Activated CD4-positive, alpha-beta T cell treated with anti-CD3 and anti-CD28 coated beads, Interleukin-2, amount 10 ng/mL, durations not matched to agents 24 days and 14 days (primary cell): ENCODE measurements at places on chromosomes 4 and X. TPM values are rescaled to one million over a fixed set of nuclear protein-coding genes. Genes with fewer than 3 reads are reported as not detected.
A peak's percentile ranks its signal among the peaks of the same experiment; 100 is the strongest.

DNA sequence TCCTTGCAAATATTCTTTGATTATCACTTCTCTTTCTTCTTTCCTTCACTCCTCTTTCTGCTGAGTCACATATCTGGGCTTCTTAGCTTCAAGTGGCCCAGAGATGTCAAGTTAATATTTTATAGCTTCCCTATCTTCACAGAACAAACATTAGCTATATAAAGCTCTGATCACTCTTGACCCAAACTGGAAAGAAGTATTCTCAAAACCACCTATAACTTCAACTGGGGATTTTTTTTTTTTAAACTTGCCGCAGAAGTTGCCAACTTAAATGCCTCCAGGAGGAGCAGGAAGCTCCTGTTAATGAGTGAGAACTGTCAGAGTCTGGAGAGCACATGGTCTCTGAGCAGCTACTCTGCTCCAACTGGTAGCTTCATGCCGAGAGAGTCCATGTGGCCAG is 233.3 kb upstream of the EDNRA start:
- no peak overlapping the region for H3K27ac ChIP-seq
- H3K4me3 ChIP-seq: no peak overlapping the region
- H3K4me1 ChIP-seq: no peaks in the 10 kb centered on the region
- H3K27me3 ChIP-seq: no peaks in the 10 kb centered on the region
- no peak for DNase-seq
- H3K36me3 ChIP-seq: no peaks in the 10 kb centered on the region

DNA sequence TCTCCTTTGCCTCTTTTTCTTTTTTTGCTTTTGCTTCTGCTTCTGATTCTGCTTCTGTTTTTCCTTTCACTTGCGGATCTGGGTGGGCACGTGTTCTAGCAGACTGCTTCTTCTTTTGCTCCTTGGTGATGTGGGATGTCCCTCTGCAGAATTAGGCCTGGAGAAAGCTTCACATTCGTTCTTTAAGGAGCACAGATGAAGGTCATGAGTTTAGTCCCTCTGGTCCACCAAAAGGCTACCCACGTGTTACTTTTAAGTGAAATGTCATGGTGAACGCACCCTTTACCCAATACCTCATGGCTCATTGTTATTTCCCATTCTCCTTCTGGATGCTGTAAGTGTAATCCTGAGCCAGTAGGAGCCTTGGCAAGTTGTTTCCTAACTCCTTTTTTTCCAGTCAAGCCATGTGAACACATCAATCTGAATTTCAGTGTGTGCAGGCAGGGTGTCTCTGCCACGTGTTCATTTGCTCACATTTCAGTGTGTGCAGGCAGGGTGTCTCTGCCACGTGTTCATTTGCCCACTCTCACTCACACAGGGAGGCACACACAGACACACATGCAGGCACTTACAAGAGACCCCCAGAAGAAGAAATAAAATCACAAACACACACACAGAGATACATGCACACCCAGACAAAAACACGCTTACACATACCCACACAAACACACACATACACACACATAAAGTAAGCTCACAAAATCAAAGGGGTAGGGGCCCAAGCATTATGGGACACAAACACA is 36.9 kb downstream of the NBDY start:
- H3K4me3 ChIP-seq: peak overlapping the region; percentile 85
- peak overlapping the region; percentile 96 for H3K27ac ChIP-seq
- H3K4me1 ChIP-seq: peaks cover 46% of the 10 kb centered on the region
- H3K27me3 ChIP-seq: no peaks in the 10 kb centered on the region
- DNase-seq: peak; percentile 56

DNA sequence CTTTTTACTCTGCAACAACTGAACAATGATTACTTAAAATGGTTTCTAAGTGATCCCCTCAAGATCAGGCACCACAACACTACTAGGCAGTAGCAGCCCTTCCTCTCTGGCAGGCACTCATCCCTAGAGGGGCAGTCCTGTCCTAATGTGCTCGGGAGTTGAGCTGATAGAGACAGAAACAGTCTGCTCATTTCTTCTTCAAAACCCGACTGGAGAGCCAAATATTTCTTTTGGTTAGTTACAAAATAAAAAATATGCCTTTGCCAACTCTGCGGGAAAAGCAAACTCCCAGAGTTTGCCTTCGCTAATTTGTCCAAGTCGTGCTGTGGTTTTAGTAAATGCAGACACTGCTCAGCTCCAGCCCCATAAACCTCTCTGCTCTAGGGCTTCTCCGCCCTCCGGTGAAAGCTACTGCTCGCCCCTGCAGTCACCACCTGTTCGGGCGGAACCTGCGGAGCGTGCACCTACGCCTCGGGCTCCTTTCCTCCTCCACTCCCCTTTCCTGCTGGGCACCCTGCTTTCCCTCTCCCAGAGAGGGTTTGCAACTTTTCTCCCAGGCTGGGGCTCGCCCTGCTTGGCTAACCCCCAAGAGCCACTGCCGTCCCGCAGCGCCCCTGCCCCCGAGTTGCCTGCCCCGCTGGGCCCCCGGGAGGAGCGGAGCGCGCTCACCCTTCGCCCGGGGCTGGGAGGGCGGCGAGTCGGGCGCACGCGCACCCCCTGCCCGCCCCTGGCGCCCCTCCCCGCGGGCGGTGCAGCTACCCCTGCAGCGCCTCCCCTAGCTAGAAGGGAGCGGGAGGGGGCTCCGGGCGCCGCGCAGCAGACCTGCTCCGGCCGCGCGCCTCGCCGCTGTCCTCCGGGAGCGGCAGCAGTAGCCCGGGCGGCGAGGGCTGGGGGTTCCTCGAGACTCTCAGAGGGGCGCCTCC is at the start of gene NPNT:
TSS of gene NPNT (plus strand) at position 812 of the 923 bp plus-strand sequence. CDS start 182 bp downstream, outside the sequence.
- H3K4me1 ChIP-seq: peaks cover 6% of the 10 kb centered on the region
- H3K27ac ChIP-seq: no peak within 1 kb of the TSS
- H3K36me3 ChIP-seq: no peaks in the 10 kb centered on the region
- DNase-seq: no peak
- peak within 1 kb of the TSS; percentile 71 for H3K4me3 ChIP-seq
- H3K27me3 ChIP-seq: peaks cover 78% of the 10 kb centered on the region

GRCh38 chr4:151443752-151444151 is 34.8 kb downstream of the FHIP1A start:
- no peaks in the 10 kb centered on the region for H3K4me1 ChIP-seq
- H3K27ac ChIP-seq: no peak overlapping the region
- DNase-seq: no peak
- no peaks in the 10 kb centered on the region for H3K36me3 ChIP-seq

DNA sequence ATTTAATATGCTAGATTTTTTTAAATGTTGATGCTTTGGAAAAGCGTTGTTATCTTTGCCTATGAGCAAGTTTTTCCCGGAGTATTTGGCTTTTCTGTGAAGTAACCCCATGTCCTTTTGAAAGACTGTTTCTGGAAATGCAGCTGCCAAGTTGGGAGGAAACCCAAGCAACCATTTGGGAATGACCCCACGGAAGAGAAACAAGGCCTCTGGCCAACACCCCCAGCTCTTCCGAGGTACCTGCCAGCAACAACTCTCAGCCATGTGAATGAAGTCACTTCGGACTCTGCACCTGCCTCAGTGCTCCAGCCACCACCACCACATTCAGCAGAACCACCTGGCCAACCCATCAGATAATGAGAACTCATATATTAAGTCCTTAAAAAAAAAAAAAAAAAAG is 36.2 kb upstream of the DHRSX start:
- H3K4me3 ChIP-seq: no peak overlapping the region
- peaks cover 3% of the 10 kb centered on the region for H3K27me3 ChIP-seq
- H3K27ac ChIP-seq: no peak overlapping the region
- no peaks in the 10 kb centered on the region for H3K36me3 ChIP-seq

DNA sequence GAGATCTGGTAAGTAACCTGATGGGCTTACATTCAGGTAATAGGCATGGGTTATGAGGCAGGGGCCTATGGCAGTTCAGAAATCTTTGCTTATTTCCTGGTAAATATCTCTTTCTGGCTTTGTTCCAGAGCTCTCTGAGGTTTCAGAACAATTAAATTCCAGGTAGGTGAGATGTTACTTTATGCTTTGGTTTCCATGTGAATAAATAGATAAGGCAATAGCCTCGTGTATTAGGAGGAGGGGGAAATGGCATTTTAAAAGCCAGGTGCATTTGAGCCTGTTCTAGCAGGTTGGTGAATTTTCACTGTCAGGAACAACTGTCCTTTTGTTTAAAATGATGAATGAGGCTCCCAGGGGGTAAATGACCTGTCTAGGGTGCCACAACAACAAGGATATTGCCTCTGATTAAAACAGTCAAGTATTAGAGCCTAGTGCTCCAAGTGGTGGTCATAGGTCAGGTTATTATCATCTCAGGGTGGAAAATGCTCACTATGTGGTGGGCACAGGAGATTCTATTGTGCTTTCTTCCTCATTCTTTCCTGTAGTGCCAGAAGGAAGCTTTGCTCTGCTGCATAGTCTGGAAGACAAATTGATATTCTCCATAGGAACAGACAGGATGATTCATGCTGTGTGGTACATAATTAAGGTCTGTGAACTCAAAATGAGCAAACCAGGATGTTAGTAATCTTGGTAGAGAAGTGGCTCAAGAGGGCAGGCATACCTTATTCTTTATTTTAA is 296.2 kb downstream of the INPP4B start:
- H3K4me3 ChIP-seq: no peak overlapping the region
- H3K4me1 ChIP-seq: peaks cover 44% of the 10 kb centered on the region
- peaks cover 7% of the 10 kb centered on the region for H3K36me3 ChIP-seq
- no peak for DNase-seq

- H3K4me1 ChIP-seq: peaks cover 5% of the 10 kb centered on the region
- no peak for DNase-seq
- no peak overlapping the region for H3K4me3 ChIP-seq
- H3K27ac ChIP-seq: no peak overlapping the region
These were observed 33.2 kb downstream of the LRPAP1 start for GRCh38 chr4:3498901-3499510.

DNA sequence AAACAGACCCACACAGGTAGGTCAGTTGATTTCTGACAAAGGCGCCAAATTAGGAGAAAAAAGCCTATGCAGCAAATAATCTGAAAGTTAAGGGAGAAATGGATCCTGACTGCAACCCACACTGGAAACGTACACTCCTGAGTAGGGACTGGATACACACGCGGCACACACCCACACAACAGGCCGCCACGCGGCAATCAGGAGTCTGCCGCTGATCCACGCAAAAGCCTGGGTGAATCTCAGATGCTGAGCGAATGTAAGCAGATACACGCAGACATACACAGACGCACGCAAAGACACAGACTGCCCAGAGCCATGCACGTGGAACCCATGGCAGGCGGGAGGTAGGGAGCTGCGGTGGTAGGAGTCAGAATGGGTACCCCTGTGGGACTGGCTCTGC is 21.7 kb downstream of the LRPAP1 start:
- no peak for DNase-seq
- H3K27ac ChIP-seq: no peak overlapping the region
- H3K4me3 ChIP-seq: no peak overlapping the region
- H3K36me3 ChIP-seq: peaks cover 60% of the 10 kb centered on the region
- peaks cover 5% of the 10 kb centered on the region for H3K4me1 ChIP-seq

DNA sequence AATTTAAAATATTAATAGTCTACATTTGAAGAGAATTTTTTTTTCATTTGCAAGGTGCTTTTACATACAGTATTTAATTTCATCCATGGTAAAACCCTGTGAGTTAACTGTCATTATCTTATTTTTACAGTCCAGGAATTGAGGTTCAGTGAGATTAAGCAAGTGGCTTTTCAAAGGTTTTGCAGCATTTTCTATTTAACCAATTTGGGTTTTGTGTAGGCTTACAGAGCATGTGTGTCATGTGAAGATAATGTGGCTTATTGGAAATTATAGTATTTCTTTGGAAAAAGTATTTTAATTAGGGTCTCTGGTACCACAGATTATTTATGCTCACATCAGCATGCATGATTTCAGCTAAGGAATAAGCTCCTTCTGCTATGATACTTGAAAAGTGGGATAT is 4.5 kb downstream of the XK start:
- H3K4me1 ChIP-seq: no peaks in the 10 kb centered on the region
- H3K27me3 ChIP-seq: no peaks in the 10 kb centered on the region
- H3K4me3 ChIP-seq: no peak overlapping the region
- H3K27ac ChIP-seq: no peak overlapping the region
- DNase-seq: no peak
- H3K36me3 ChIP-seq: no peaks in the 10 kb centered on the region

DNA sequence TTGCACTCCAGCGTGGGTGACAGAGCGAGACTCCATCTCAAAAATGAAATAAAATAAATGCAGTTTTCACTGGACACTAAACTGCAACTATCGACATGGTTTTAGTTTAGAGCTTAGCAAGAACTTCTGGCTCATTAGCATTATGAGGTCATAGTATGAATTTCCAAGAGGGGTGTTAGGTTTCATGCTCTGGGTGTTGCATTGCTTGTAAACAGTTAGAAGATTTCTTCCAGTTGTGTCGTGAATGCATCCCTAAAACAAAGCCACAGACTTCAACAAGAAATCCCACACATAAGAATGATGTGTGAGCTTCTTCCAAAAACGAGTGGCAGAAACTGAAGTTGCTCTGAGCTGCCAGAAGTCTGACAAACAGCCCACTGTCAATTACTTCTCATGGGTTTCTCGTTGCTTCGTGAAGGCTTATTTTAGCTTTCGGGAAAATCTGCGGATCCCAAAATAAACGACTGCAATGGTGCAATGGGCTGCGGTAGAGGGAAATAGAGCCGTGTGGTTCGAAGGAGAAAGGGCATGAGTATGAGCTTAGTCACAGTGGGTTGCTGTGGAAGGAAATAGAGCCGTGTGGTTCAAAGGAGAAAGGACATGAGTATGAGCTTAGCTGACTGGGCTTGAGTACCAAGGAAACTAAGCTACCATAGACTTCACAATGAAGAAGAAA is 354.9 kb downstream of the DHRSX start:
- no peak overlapping the region for H3K4me3 ChIP-seq
- H3K4me1 ChIP-seq: no peaks in the 10 kb centered on the region

DNA sequence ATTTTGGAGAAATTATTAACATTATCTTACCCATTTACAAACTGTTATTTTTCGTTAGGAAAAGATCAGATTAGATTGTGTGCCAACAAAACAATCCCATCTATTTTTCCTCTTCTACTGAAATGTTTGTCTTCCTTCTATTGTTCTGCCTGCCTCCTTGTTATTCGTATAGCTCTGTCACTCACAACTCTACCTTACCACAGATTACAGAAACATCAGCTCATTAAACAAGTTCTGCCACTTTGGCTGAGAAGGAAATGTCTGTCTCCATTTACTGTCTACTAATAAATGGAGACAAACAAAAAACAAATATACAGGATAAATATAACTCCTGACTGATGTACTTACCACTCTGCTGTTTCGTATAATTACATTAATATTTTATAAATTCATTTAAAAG is 211.4 kb downstream of the ENOX2 start:
- H3K36me3 ChIP-seq: no peaks in the 10 kb centered on the region
- no peaks in the 10 kb centered on the region for H3K27me3 ChIP-seq
- DNase-seq: no peak
- H3K4me3 ChIP-seq: no peak overlapping the region
- no peaks in the 10 kb centered on the region for H3K4me1 ChIP-seq

DNA sequence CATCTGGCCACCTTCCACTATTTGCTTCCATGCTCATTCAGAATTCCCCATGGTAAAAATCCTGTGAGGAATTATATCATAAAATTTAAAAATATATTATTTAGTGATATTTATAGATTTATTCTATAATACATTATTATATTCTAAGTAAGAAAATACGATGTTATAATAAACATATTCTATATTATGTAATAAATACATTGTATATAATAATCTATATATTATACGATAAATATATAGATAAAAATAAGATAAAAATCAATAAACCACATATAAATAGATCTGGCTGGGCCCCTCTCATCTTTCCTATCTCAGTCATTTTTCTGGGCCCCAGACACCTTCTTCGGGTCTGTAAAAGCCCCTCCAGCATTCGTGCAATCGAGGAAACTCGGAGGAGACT is 68.5 kb downstream of the DCTD start:
- no peak overlapping the region for H3K27ac ChIP-seq
- no peak overlapping the region for H3K4me3 ChIP-seq
- no peaks in the 10 kb centered on the region for H3K36me3 ChIP-seq
- no peaks in the 10 kb centered on the region for H3K27me3 ChIP-seq

The IL2RG gene
- 337 and 348 TPM in 2 replicates for total RNA-seq

The NWD2 gene
- not detected in 2 replicates for total RNA-seq

The LANCL3 gene
- 0.16 and 0.28 TPM in 2 replicates for total RNA-seq

The PLRG1 gene
- 81.1 and 92.3 TPM in 2 replicates for total RNA-seq

The RGN gene
- not detected in 2 replicates for total RNA-seq

The NAT8L gene
- total RNA-seq: 7.3 and 7.7 TPM in 2 replicates

The SUV39H1 gene
- total RNA-seq: 27.6 and 32.2 TPM in 2 replicates
